ENCODE measurements at places on chromosomes 4 and X.

GRCh38 chr4:36676139-36677050 is 395.0 kb downstream of the DTHD1 start:
- no peak for DNase-seq

GRCh38 chr4:74858921-74859562 is 64.7 kb upstream of the BTC start:
- no peak for DNase-seq

GRCh38 chrX:154459832-154460231 is 1.8 kb downstream of the PLXNA3 start:
- DNase-seq: no peak

- no peak for DNase-seq
These were observed 322.8 kb upstream of the DIAPH2 start for GRCh38 chrX:96361844-96362243.

GRCh38 chrX:118348186-118348810 is 2.4 kb downstream of the WDR44 start:
- DNase-seq: no peak

Measured in activated CD8-positive, alpha-beta memory T cell treated with anti-CD3 and anti-CD28 coated beads for 48 hours (primary cell).